ENCODE measurements at places on chromosomes 4 and X.

DNA sequence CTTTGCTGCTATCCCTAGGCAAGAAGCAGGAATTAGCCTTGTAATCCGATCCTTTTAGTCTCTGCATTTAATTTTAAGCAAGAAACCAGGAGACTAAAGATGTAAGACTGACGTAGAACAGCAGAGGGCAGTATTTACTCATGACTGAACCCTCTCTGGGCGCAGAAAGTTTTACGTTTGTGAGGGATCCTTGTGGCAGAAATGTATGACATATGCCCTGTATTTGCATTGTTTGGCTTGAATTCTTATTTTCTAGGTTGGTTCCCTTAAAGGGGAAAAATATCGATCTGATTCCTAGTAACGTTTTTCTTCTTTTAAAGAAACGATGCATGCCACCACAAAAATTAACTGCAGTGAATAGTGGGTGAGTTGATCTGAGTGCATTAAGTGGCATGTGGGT, 1.3 kb upstream of the FAT4 start:
- peak; percentile 90 for DNase-seq

DNA sequence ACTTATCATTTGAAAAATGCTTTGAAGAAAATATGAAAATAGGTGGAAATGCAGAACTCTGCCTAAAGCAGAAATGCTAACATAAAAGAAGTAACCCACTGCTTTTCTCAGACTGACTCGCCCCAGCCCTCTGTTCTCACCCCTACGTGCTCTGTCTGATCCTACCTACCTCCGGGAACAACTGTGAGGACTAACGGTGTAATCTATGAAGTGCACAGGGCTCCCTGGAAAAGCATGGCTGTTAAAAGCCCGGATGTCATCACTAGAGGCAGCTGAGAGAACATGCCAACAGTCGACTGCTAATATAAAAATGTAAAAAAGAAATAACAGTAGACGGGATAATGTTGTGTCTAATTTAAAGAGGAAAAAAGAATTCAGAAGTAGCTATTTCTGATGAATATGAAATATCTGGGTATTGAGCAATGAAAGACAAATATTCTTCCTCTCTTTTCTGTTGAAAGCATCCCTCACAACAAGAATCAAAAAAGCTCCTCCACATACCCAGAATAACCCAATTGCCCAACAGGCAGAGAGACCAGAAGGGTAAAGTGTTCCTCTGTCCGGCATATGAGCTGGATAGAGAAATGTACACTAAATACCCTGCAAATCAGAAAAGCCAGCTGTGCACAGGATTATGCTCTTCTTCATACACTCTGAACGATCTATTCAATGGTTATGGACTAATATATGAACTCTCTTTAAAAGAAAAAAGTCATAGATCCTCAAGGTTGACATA, 130.7 kb downstream of the TSPAN5 start:
- no peak for DNase-seq

DNA sequence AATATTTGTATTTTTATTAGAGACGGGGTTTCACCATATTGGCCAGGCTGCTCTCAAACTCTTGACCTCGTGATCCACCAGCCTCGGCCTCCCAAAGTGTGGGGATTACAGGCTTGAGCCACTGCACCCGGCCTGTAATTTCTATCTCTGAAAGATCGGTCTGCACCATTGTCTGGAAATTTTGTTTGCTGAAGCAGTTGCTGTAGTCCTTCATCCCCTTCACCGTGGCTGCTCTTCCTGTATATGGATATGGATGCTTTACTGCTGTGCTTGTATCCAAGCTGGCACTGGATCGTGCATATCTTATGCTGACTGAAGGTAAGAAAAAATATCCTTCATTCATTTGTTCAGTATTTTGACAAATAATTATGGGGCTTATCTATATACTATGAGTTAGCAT, 338.4 kb upstream of the GNPDA2 start:
- no peak for DNase-seq

GRCh38 chrX:97740886-97741285, 857.2 kb downstream of the RPA4 start:
- DNase-seq, result no peak

DNA sequence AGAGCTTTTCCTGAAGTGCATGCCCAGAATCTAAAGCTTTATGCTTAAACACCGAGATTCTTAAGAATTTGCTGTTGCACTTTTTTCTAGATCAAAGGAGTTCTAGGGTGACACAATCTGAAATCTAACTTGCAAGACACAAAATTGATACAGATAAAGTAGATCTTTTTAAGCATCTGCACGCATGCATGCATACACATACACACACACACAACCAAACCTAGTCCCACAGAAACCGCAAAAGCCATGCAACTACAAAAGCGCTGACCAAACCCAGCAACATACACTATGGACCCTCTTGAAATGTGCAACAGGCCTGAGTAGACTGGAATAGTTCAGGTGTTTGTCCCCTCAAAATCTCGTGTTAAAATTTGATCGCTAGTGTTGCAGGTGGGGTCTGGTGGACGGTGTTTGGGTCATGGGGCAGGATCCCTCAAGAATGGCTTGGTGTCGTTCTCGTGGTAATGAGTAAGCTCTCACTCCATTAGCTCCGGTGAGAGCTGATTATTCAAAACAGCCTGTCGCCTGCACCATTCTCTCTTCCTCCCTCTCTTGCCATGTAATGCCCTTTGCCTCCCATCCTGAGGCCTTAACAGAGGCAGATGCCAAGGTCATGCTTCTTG, 52.7 kb downstream of the IRF2 start:
- no peak for DNase-seq

- DNase-seq, result no peak
Observed at GRCh38 chr4:184099535-184099966, 118.1 kb downstream of the ENPP6 start.

DNA sequence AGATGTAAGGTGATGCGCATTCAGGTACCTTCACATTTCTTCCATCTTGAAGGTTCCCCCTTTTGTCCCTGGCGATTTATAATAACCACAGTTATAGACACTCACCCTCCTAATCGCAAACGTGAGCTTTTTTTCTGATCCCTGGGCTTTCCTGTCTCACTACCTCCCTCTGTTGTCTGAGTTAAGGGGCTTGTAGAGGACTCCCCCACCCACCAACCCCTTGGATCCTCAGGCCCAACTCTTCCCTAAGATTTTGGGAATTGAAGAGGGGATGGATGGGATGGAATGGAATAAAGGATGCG, 1.4 kb downstream of the CNKSR2 start:
- peak; percentile 37 for DNase-seq

- DNase-seq, result no peak
Observed at GRCh38 chr4:185514182-185514697, 21.1 kb downstream of the PDLIM3 start.

DNA sequence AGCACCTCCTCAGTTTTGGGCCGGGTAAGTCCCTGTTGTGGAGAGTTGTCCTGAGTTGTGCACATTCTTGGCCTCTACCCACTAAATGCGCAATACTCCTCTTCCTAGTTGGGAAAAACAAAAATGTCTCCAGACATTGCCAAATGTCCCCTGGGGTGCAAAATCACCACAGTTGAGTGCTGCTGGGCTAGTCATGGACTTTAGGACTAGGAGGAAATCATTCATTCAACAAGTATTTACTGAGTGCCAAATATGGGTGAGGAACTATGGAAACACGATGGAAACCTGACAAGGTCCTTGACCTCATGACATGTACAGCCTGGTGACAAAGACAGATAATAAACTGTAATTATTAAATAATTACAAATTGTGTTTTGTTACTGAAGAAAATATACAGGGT, 71.6 kb downstream of the STX18 start:
- no peak for DNase-seq

DNA sequence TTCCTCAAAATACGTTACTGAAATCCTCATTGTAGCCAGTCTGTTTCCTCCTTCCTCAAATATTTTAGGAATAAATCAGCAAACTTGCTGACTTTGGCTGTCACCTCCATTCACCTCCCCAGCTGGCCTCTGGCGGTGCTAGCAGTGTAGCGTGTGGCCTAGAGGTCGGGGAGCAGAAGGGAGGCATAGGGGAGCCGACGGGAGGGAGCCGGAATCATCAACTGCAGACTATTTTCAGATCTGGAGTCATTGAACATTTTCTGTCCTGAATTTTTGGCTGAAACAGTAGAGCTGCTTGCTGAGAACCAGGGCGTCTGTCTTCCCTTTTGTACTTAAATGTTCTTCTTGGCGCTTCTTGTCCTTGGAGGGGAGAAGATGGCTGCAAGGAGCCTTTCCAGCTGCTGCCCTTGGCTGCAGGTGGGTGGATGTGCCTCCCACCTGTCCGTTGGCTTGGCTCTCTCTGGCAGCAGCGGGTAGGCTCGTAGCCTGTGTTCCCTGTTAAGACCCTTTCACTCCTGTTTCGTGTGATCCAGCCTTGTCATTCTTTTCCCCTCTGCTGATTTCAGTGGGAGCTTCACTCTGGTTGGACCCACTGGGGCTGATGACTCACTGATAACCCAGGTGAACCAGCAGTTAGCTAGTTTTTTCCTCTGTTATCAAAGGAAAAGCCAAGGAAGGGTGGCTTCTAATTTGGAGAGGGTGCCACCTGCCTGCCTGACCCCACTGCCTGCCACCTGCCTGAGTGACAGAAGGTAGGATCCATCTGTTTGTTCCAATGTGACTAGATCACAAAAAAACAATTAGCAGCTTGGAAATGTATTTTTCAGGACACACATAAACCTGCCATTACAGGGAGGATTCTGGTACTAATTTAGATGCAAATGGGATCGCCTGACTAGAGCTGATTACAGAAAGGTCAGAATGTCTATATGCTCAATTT, 135.9 kb downstream of the GATB start:
- no peak for DNase-seq
